ENCODE measurements at places on chromosomes 1 and 21. TPM values are rescaled to one million over a fixed set of nuclear protein-coding genes. Genes with fewer than 3 reads are reported as not detected.

DNA sequence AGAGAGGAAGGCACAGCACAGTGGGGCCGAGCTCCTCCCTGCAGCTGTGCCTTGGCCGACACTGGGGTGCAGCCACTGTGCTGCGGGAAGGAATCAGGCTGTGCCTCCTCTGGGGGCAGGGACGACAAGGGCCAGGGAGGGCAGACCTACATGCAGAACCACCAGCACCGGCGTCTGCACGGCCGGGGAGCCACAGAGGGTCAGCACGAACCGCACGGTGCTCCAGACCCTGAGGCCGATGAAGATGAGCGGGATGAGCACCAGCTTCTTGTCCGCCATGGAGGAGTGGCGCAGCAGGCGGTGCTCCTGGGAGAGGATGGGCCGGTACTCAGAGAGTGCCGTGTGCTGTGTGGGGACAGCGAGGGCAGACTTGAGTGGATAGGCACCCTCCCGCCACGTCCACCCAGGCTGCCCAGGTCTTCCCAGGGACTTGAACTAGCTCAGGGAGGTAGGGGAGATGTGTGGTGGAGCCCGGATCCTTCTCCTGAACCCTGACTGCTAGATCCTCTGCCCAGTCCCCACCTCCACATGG lies 23.5 kb downstream of the GPR157 start:
- DNase-seq: no peak

DNA sequence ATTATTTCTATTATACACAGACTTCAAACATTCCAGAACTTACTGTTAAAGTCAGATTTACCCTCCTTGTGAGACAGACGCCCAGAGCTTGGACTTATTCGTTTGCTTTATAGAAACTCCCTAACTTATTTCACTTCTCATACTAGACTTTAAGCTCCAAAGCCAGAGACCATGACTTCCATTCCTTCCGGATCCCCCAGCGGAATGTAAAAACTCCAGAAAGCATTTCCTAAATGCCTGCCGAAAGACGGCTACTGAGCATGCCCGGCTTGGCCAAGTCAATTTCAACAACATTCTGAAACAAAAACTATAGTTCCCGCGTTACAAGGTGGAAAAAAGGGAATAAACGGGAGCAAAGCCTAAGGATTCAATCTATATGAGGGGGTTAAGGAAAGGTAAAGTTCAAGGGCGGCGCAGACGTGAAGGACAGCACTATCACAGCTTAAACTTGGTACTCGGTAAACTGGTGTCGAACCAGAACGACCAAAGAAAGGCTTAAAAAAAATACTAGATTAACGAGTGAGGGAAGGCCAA lies 1.1 kb downstream of the USP48 start:
- DNase-seq: peak; percentile 37

DNA sequence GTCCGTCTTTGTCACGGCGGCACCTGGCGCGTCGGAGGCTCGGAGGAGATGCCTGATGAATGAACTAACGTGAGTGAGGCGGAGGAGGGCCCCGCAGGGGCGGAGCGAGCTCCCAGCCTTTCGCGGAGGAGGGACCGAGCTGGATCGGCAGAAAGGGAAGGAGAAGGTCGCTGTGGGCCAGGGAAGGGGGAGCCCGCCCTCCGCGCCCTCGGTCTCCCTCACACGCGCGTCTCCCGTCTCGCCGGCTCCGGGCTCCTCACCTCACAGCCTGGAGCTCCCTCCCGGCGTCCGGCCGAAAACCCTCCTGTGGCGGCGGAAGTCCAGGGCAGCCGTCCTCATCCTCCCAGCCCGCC lies 519 bp downstream of the ZNF496 start:
- DNase-seq: peak; percentile 79

The MTARC2 gene
- total RNA-seq: 1.7 TPM

Measured in bronchial epithelial cell (primary cell).